Brain microvascular endothelial cell (primary cell): ENCODE measurements at places on chromosomes 5 and 9.

- no peak for DNase-seq
These were observed 56.9 kb upstream of the TRIO start for GRCh38 chr5:14086261-14086660.

- no peak for DNase-seq
These were observed 3.2 kb downstream of the ROR2 start for GRCh38 chr9:91946653-91947488.

GRCh38 chr5:65338606-65339151, 143.0 kb downstream of the ADAMTS6 start:
- peak; percentile 3 for DNase-seq

DNA sequence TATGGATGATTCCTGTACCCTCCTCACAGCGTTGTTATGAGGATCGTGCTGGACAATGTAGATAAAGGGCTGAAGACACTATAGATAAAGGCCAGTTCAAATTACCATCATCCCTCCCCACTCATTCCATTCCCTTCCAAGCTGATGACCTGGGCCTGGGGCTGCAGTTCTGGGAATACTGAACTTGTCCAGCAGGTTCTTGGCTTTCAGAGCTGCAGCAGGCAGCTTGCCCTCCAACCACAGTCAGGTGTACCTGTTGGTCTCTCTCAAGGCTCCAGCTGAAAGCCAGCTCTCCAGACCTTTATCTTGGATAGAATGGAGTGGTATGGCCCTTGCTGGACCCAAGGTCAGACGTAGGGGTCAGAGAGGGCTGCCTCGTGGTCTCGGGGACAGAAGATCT, 92.5 kb downstream of the PCDH1 start:
- no peak for DNase-seq

GRCh38 chr5:164191240-164191639, 685.8 kb downstream of the MAT2B start:
- no peak for DNase-seq

DNA sequence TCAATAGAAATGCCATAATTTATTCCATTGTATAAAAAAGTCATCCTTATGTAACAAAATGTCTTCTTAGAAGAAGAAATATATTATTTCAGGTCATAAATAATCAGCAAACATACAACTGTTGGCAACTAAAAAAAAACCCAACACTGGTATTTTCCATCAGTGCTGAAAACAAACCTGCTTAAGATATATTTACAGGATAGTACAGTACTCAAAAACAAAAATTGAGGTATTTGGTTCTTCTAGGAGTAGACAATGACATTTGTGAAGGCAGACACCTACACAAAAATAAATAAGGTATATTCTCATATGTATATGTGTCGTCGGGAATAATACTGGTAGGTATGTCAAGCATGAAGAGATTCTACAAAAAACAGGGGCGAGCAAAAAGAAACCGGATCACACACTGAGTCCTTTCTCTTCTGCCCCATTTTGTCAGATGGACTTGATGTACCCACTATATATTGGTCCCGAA, 2.9 kb downstream of the DUSP1 start:
- DNase-seq = no peak

DNA sequence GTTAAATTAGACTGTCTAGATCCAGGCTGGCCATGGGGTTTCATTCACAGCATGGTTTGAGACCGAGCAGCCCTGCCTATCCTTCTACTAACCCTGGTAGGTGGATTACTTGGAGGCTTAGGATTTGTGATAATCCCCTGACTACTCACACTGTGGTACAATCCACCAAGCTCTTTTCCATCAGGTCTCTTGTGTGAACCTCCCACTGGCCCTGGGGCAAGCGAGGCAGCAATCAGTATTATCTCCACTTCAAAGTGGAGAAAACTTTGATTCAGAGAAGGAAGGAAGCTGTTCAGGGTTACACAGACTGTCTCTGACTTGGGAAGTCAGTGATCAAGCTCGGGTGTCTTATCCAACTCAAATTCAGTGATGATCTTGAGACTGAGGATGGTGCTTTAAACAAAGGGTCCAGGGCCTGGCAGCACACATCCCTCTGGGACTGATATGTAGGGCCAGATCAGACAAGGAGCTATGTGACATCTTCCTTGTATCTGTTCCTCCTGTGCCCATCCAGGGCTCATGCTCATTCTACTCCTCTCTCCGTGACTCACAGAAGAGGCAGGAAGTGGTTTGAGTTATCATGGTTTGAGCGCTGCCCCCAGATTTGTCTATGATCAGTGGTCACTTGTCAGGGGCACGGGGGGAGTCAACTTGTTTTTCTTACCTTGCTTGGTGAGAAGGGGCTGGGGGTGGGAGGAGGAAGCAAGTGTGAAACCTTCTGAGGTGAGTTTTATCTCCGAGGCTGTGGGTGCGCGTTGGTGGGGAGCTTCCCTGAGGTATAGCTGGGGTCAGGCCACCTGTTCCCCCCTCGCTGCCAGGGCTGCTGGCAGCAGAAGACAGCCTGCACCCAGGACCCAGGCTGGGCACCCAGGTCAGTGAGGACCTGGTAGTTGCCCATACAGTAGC, 48.6 kb downstream of the RGS3 start:
- peak; percentile 55 for DNase-seq
